Suppressor macrophage treated with lipopolysaccharide for 1 hour (primary cell): ENCODE measurements at places on chromosomes 5 and 9.

DNA sequence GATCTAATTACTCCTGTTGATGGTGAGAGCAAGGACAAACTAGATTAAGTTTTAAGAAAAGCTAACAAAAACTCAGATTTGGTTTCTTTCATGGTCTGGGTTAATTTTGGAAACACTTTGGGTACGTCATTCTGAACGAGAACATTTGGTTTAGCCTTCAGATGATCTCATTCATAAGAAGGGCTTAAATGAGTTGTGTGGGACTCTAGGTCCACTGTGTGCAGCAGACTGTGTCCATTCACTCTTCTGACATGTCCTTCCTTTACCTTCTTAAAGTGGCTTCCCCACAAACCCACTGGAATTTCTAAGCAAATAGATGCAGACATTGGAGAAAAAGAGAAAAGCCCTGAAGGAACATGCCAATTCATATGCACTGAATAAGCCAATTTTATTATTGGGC, 96.8 kb downstream of the FBXO4 start:
- DNase-seq = no peak

GRCh38 chr9:26247861-26248260, 569.6 kb upstream of the TUSC1 start:
- no peak for DNase-seq

- no peak for DNase-seq
Measured at GRCh38 chr9:96245399-96245798, 56.6 kb downstream of the HSD17B3 start.

DNA sequence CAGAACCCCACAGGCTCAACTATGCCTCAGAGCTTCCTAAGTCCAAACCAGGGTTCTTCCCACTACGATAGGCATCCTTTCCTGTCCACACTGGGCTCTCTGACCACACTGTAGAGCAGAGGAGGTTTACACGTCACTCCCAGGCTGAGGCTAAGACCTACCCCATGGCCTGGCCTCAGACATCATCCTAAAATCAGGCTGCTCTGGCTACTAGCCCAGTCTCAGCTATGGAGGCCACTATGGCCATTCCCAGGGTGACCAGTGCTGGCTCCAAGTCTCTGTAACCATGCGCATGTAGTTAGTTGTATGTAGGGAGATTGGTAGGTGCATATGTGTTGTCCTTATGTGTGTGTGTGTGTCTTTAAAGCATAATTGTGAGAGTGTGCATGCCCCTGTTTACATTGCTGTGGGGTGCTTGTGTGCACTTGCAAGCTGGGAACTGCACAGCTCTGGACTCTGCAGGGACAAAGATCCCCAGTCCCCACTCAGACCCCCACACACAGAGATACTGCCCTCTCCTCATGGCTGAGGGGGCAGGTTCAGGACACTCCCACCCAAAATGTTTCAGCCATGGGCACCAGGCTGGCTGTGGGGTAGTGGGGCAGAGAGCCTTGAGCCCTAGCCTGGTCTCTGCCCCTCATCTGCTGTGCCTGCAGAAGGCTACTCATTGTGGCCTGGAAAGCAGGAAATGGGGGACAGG, 12.3 kb downstream of the PDLIM4 start:
- DNase-seq = no peak

GRCh38 chr9:90037146-90037797, 432.5 kb downstream of the GADD45G start:
- DNase-seq = no peak

DNA sequence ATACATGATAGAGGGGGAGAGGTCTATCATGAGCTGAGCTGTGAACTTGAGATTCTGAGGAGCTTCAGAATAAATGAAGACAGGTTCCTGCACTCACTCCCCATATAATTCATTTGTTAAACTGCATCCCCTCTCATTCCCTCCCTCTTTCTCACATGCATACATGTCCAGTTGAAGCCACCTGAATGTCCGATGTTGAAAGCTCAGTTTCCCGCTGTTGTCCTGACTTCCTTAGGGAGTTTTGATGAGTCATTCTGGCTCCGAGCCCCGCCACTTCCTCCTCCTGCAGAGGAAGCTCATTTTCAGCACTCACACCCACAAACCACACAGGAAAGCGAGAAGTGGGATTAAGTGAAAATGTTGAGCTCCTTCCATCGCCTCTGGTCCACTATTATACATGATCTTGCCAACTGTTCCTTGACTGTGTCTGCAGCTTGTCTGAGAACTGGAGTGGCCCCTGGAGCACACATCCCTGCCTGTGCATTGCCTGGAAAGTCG, 121.2 kb downstream of the CEMIP2 start:
- peak; percentile 94 for DNase-seq

DNA sequence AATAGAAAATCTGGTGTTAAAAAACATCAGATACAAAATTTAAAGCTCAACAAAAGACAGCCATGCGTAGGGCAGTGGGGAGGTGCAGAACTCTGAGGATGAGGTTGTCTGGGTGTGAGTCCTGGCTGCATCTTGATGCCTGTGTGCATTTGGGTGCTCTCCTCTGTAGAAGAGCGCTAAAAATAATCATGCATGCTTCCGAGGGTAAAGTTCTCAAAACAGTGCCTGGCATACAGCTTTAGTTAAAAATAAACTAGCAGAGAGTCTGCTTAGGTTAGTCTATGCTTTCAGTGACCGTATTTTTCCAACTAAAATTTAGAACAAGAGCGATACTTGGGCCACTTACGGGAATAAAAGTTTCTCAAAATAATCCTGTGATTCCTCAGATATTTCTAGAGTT, 55.5 kb upstream of the SPATA31C2 start:
- no peak for DNase-seq

GRCh38 chr5:134289509-134290113, 63.7 kb upstream of the PPP2CA start:
- DNase-seq = peak; percentile 85

DNA sequence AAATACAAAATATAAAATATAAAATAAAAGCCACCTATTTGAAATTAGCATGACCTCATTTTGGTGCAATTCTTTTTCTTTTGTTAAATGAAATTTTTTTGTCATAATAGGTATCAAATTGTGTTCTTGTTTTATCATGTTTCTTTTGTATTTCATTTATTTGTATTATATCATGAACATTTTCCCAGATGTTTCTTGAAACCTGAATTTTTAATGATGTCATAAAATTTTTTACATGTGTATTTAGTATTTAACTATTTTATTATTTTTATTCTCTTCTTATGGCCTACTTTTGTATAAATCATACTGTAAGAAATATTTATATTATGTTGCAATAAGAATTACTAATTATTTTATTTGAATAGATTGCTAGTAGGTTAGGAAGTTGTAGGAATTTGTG, 361.7 kb downstream of the TMEM161B start:
- no peak for DNase-seq

DNA sequence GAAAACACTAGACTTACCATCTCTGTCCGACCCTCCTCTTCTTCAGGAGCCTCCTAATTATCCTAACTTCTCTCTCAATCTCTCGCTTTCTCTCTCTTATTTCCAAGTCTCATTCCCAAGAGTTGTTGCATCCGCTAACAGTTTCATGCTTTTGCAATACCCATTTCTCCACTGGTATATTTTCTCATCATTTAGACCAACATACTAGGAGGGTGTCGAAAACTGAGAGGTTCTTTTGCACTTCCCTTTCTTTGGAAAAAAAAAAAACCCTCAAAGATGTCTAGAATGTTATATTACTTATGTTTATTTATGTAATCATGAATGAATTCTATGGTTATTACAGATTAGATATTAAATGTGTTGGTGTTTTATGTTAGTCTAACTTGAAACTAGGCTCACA, 35.9 kb downstream of the SPZ1 start:
- peak; percentile 51 for DNase-seq

- no peak for DNase-seq
Measured at GRCh38 chr9:134502266-134502791, 139.3 kb upstream of the COL5A1 start.

DNA sequence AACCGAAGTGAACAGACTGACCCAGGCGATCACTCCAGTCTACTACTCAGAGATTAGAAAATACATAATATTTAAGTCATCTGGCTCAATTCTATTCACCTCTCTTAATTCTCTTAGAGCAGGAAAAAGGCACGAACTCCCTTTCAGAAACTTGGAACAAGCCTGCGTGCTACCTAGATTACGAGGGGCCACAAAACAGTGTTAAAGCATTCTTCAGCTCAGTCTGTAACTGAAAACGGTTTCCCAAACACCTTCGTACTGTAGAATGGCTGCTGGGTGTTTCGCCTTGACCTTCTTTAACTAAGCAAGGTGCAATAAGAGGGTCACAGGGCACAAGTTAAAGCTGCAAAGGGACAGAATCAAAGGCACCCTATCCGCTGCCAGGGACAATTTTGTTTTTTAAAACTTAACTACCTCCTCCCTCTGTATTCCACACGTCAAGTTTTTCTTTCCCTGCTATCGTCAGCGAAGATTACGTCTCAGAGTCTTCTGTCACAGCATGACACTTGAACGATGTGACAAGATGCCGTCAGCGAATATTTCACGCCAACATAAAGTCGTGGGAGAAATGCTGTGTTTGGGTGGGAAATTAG, 687 bp downstream of the LYSMD3 start:
- DNase-seq = peak; percentile 75

- DNase-seq = no peak
Measured at GRCh38 chr9:133496861-133497842, 18.3 kb upstream of the SLC2A6 start.

DNA sequence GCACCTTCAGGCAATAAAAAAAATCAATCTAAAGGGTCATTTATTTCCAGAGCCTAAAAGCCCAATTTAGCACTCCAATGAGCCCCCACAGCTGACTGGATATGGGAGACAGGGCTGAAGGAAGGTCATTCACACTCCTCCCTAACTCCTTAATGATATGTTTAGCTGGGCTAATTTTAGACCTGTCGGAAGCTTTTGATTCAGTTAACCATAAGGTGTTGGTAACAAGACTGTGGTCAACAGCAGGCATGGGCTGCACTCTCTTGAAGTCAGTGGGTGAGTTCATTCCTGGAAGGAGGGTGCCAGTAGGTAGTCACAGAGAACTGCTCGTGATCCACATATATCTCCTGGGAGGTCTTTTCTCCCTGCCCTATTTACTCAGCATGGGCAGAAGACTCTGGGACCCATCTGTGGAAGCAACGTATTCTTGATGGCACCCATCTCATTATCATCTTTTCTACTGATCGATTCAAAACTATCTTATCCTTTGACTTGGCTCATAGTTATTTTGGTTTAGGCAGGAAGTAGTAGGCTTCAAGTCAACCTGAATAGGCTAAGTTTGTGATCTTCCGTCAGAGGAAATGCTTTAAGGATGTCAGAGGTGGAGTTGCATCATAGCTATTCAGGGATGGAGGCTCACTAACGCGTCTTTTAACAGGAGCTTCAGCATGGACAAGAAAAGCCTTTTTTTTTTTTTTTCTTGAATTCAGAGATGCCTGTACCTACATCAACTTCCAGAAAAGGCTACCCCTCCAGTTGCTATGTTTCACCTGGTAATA, 367.7 kb upstream of the SLC30A5 start:
- no peak for DNase-seq

GRCh38 chr5:69285448-69286116, 47.0 kb downstream of the CCDC125 start:
- no peak for DNase-seq

GRCh38 chr9:19989213-19989612, 200.4 kb upstream of the SLC24A2 start:
- DNase-seq = no peak

- no peak for DNase-seq
Measured at GRCh38 chr5:179309751-179310320, 35.4 kb downstream of the ADAMTS2 start.

DNA sequence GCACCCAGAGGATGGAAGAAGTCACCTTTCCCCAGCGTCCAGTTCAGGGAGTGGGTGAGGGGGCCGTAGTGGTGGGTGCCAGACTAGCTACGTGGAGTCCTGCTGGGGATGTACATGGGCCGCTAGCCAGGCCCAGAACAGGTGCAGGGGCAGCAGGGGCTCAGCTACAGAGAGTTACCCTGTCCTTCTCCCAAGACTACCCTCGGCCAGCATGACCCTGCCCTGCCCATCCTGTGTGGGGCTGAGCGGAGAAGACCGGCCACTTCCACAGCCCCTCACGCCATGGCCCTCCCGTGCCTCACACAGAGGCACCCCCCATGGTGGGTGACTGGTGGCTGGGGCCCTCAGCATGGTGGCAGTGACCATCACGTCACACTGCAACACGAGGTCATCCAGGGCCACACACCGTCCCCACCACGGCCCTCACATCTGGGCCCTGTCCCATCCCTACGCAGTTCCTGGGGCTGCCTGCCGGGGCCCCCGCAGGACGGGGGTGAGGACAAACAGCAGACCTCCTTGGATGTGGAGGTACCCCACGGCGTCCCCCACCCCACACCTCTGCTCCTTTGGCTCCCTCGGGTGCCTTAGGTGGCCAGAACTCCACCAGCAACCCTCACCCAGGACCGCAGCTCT, 977 bp upstream of the DPP7 start:
- no peak for DNase-seq

GRCh38 chr9:14080959-14081542, 232.9 kb downstream of the NFIB start:
- no peak for DNase-seq

- no peak for DNase-seq
Measured at GRCh38 chr5:94807985-94808384, 189.5 kb downstream of the SLF1 start.

DNA sequence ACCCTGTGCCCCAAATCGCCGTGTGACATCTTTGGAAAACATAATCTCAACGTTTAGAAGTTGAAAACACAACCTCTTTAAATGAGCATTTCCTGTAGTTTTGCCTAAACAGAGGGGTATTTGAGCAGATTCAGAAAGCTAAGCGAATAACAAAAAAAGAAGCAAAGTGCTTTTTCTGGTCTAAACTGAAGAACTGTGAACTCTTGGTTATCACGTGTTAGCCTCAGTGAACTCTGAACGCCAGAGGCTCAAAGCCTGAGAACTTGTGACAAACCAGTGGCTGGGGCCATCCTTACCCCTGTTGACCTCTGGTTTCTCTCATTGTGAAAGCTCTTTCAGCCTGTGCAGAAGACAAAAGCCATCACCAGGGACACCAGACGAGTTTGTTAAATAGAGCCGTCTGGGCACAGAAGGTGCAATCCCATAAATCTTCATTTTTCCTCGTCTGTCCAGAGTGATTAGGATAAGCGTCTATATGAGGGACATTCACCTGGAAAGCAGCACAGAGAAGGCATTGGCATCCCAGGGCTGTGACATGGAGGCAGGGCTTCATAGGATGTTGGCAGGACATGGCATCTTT, 61.4 kb upstream of the ICE1 start:
- DNase-seq = no peak
